ENCODE measurements at places on chromosomes 3 and 15.

- no peak for DNase-seq
Measured at GRCh38 chr3:81789691-81790090, 28.2 kb upstream of the GBE1 start.

GRCh38 chr3:32419742-32420125, 28.1 kb downstream of the CMTM7 start:
- no peak for DNase-seq

- no peak for DNase-seq
Measured at GRCh38 chr15:66558271-66558670, 7.5 kb downstream of the LCTL start.

DNA sequence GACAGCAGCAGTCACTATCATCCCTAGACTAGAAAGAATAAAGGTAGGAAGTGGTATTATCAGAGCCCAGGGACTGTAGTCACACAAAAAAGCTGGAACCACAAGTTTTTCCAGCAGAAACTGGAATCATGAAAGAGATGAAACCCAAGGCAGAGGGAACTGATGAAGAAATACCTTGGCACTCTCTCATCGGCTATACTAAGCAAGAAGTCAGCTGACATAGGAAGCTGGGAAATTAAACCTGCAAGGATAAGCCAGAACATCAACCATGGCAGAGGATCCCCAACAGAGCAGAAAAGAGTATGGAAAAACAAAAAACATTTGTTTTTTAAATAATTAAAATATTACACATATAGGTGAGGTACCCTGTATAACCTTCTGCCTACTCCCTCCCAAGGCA, 86.5 kb downstream of the AQR start:
- DNase-seq: no peak

DNA sequence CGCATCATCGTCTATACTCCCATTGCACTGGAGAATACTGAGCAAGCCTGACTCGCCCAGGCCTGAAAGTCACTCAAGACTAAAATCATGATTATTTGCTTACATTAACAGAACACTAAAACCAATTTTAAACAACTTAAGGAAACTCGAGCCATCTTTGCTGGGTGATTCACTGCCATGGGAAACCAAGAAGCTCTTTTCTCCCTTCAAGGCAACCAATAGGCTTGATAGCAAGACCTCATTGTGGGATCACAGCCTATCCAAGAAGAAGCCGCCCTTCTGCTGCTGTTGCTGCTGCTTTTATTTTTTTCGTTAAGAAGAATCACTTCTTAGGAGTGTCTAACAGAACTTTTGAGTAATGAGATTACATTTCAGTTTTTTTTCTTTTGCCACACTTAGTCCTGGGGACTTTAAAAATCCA, 479.4 kb downstream of the FOXP1 start:
- DNase-seq: no peak

DNA sequence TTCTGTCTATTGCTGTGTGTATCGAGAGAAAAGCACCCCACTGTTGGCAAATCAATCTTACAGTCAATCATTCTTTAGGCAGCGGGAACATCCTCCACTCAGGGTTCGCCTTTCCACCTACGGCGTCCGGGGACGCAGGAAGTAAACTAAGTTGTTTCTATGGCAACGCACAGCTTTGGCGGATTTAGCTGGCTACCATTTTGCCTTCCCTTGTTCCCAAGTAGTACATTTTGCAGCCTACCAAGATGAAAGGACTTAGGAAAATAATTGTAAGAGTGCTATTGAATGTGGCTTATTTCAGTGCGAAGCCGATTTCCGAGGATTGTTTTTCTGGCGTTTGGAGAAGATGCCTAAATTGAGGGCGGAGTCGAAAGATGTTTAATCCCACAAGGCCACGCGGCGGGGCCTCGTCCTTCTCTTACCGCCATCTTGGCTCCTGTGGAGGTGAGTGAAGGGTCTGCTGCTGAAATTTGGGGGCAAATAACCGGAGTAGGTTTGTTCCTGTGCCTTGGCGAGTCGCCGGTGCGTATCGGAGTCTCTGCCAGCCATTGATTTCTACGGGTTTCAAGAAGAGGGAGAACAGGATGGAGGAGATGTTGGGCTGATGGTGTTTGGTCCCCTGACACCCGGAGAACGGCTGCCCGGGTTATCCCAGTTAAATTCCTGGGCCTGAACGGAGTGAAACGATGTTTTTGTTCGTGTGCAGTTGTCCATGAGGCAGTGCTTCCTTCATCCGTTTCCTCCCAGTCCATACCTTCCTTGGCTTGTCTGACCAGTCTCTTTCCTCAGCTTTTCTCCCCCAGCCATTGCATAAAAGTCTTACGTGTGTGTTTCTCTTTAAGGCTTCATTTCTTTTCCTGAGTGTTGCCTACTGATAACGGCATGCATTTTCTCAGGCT, at the start of gene RPL35A:
Gene RPL35A, plus strand, starts transcription at position 413 of the 899 bp plus-strand sequence. CDS start 778 bp downstream, outside the sequence.
- peak; percentile 99 for DNase-seq

DNA sequence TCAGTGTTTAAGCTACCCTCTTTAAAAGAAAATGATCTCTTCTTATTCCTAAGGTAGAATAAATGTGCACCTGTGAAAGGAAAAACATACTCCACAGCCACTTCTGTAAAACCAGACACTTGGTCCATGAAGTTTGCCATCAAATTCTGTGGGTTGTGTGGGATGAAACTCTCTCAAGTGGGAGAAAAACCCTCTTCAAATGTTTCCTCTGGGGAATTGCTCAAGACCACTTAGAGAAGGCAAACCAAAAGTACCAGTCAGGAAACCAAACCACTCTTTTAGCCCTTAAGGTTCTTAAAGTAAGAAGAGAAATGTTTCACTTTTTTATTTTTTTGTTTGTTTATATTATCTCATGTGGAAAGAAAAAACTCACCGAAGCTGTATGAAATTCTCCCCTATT, 1.2 kb downstream of the COL8A1 start:
- peak; percentile 59 for DNase-seq

DNA sequence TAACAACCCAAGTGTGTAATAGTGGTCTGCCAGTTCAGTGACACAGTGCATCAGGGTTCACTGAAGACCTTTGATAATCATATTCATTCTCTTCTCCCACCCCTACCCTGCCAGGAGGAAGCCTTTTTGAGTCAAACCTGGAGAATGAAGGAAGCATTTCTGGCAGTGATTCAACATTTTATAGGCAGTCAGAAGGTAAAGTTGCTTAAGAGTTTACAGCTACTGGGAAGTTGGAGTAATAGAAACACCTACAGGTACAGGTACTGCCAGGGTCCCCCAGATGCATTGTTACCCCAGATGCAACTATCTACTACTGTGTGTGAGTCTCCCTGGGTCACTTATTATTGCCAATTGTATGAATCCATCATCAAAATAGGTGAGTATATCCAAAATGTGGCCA, 146.9 kb upstream of the EIF1B start:
- DNase-seq: no peak

GRCh38 chr3:191804935-191805334, 344.0 kb downstream of the PYDC2 start:
- DNase-seq: no peak

DNA sequence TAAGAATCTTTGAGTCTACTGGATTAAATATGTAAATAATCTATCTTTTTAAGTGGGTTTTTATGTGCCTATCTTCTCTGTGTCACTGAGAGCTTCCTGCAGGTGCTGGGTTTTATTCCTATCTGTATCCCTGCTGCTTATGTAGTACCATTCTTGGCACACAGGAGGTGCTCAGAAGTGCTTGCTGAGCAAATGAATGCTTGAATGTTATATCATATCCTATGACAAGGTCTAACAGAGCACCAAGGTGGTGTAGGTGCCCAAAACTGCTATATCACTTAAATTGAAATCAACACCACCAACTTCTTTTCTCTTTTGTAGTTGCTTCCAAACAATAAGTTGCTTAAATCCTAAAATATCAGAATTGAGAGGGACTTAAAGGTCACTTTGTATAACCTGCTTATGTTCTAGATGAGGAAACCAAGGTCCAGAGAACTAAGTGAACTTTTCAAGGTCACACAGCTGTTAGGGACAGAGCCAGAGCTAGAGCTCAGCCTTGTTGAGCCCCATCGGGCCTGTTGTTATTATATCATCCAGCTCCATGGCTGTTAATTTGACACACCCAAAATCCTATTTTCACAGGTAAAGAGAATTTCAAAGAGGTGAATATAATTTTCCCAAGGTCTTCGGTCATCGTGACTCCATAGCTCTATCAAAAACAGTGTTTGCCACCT, 46.0 kb downstream of the CCNL1 start:
- DNase-seq: peak; percentile 33

- no peak for DNase-seq
Measured at GRCh38 chr3:4245671-4246070, 57.5 kb upstream of the SETMAR start.

DNA sequence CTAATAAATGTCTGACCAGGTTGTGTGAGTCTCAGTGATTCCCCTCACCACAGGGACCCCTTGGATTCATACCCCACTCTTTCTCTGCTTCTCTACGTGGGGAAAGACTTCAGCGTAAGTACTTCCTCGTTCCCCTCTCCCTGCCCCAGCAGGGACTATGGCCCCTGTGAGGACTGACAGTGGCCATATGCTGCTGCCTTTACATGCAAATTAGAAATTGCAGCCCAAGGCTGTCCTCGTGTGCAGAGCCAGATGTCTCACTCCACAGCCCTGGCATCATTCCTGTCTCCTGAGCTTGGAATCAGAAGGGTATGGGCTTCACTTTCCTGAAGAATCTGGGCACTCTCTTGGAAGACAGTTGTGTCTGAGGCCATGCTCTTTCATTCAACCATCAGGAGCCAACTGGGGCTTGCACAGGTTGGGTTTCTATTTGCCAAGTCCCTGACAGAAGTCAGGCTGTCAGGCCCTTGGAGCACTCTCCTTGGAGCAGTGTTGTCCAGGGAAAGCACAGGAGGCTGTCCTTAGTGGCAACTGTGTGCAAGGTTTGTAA, 30.5 kb upstream of the IQCF2 start:
- peak; percentile 10 for DNase-seq

DNA sequence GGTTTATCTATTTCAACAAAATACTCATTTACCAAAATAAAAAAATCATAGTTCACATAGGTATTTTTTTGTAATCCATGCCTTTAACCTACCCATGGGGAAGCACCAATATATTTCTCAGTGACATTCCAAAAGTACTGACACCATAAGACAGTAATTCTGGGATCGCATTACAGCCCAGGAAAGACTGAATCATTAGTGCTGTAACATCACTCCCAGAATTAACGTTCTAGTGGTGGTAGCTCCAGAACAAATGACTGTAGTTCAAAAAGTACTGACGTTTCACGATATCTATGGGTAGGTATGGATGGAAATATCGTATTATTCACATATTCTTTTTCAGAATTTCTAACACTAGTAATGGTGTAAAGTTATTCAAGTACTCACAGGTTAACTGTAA, 54.3 kb upstream of the NEK10 start:
- DNase-seq: no peak

- no peak for DNase-seq
Measured at GRCh38 chr3:178483704-178484103, 52.5 kb upstream of the KCNMB2 start.

DNA sequence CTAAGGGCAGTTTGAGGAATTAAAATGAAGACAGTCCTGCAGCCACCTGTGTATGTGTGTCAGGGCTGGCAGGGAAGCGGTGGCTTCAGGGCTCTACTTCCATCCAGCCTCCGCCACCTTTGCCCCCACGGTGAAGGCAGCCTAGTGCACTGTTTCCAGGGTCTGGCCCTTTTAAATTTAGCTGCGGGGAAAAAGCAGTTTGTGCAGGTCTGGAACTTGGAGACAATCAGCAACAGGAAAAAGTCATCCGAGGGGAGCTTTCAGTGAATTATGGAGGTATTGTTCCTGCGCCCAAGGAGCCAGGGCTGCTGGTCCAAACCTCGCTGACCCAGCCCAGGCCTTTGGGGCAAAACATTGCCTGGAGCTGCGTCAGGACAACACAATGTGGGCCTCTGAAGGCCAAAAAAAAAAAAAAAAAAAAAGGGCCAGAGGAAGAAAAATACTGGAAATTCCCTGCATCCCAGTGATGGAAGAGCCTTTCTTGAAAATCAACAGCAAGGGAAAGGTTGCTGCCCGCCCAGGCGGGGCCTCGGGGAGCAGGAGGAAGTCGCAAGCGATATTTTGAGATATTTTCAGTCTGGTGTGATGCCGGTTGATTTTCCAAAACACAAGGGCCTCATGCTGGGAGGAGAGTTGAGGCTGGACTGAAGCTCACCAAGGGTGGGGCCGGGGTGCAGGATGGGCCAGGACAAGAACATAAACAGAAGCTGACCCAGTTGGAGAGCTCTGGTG, 25.5 kb upstream of the FGD5 start:
- no peak for DNase-seq

GRCh38 chr3:172658344-172659245, 52.3 kb downstream of the NCEH1 start:
- DNase-seq: no peak

GRCh38 chr15:86799226-86799625, 719.6 kb downstream of the AGBL1 start:
- no peak for DNase-seq

- peak; percentile 25 for DNase-seq
Measured at GRCh38 chr3:16666206-16666605, 61.0 kb upstream of the DAZL start.

Data from NCI-H82 (cell line).